ENCODE measurements at places on chromosomes 7 and 10.
A peak's percentile ranks its signal among the peaks of the same experiment; 100 is the strongest.

GRCh38 chr10:34966451-34966850, 123.7 kb downstream of the CUL2 start:
- no peak for DNase-seq

GRCh38 chr10:8416192-8416701, 361.8 kb downstream of the GATA3 start:
- no peak for DNase-seq

DNA sequence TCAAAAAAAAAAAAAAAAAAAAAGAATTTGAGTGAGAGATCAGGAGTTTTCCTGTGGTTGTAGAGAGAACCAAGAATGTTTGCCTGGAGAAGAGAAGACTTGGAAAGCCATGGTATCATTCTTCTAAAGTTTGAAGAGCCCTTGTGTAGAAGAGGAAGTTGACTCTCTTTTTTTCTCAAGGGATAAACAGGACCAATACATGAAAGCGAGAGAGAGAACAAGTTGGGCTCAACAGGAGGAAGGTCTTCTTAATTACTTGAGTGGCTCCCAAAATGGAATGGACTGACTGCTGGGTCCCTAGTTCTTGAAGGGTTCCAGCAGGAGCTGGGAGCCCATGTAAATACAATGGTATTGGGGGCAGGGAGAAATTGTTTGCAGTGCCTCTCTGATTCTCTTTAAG, 173.3 kb upstream of the ADO start:
- DNase-seq: no peak

GRCh38 chr7:30813466-30813865, 42.2 kb downstream of the MINDY4 start:
- no peak for DNase-seq

GRCh38 chr10:3783316-3783681, 1.7 kb downstream of the KLF6 start:
- DNase-seq: no peak

GRCh38 chr7:98254951-98255610, 3.0 kb upstream of the TECPR1 start:
- no peak for DNase-seq

DNA sequence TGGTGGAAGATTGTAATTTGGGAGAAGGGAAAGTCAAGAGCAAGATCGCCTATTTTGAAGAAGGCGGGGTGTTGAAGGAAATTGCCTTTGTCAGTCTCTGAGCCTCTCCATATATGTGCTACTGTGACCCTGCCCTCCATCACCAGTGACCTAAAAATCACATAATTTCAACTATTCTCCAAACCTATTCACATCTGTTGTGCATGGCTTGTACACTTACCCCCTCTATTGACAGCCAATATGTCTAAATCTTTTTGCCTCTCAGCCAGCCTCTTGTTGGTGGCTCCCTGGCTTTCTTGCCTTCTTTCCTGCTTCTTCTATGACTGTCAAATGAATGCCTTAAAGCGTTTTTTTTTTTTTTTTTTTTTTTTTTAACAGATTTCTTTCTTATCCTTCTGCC, 295.6 kb downstream of the AUTS2 start:
- DNase-seq: peak; percentile 12

- DNase-seq: no peak
Observed at GRCh38 chr10:109386101-109386500, 537.2 kb downstream of the XPNPEP1 start.

GRCh38 chr10:11246752-11247467, 229.2 kb downstream of the CELF2 start:
- no peak for DNase-seq

- no peak for DNase-seq
Observed at GRCh38 chr10:70698211-70698610, 25.9 kb downstream of the ADAMTS14 start.

All from NCI-H524 treated with DMSO at 0.1 percent for 48 hours (cell line).